ENCODE measurements at places on chromosomes 2 and 18. TPM values are rescaled to one million over a fixed set of nuclear protein-coding genes. Genes with fewer than 3 reads are reported as not detected.

KLHL29 gene
- polyA plus RNA-seq, result 2.9 TPM

GRCh38 chr2:189943009-189943408, 119.5 kb downstream of the MSTN start:
- no peak for DNase-seq

- no peak for DNase-seq
Measured at GRCh38 chr2:170739507-170740046, 24.4 kb downstream of the SP5 start.

GRCh38 chr2:136242100-136242499, 124.2 kb upstream of the CXCR4 start:
- no peak for DNase-seq

DNA sequence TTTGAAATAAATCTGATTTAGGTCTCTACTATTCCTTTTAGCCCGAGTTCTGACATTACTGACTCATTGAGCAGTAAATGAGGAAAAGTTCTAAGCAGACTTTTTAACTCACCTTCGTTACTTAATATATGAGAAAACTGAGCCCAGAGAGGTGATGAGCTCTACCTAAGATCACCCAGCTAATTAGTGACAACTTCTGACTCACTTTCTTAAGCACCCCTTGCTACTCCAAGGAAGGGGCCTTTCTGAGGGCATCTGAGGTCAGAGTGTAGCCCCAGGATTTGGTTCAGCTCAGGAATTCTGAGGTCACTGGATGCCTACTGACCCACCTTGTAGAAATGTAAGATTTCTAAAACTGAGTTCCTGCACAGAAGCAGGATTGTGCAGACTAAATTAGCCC, 102.2 kb upstream of the FZD5 start:
- no peak for DNase-seq

GRCh38 chr2:10839813-10840212, 27.2 kb upstream of the PDIA6 start:
- DNase-seq, result no peak

DNA sequence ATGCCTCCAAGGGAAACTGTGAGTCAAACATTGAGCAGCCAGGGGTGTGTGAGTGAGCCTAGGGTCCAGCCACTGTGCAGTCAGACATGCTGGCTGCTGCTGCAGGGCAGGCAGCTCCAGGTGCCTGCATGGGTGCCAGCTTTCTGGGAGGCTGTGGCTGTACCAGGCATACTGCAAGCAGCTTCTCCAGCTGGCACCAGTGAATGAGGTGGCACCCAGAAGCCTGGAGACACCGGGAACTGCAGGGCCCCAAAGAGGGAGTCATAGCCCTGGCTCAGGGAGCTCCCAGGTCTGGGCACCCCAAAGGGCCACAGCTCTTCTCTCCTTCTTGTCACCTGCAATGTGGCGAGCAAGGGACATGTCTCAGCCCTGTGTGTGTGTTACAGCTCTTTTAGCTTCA, 283.2 kb downstream of the RPRM start:
- no peak for DNase-seq

DNA sequence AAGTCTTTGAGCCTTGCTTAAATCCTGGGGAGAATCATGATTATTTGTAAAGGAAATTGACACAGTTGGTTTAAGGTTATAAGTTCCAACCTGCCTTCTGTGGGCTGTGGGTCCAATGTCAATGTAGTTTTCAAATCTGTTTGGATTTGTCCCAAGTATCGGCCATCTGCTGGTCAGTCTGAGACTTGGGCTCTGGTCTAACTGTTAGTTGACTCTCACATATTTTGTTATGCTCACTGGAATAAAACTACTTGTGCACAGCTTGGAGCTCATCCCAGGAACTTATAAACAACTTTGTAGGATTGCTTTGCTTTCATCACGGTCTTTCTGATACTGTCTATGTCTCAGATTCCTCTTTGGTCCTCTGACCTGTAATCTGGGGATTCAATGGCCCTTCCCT, 1026.2 kb upstream of the ZEB2 start:
- DNase-seq, result no peak

DNA sequence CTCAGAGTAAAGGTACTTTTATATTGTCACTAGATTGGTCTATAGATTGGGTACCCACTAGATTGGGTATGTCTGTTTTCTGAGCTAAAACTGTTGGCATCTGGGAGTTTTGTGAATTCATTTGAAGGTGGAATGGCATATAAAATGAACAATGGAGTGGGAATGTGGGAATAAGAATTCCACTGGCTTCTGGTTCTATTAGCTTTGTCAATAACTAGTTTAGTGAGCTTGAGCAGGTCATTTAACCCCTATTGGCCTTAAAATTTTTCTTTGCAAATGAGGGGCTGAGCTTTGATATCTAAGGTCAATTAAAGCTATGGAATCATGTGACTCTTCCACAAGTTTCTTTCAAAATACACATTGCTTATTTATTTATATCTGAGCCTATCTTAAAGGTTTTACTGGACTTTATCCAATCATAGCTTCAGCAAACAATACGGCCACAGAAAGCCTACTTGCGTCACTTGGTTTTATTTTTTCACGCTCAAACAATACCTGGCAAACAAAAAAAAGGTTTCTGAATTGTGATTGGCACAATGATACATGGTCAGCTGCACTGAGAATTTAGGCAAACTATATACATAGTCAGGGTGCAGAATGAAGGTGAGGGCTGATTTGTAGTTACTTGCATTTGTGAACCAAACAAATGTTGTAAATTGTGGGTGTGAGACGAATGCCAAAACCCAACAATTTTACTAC, 28.8 kb upstream of the ITPRID2 start:
- no peak for DNase-seq

Data from left lung (tissue), 14 donors.